ENCODE measurements at places on chromosomes 12 and 14.

GRCh38 chr12:8676651-8677050 is 14.0 kb upstream of the MFAP5 start:
- DNase-seq, result no peak

DNA sequence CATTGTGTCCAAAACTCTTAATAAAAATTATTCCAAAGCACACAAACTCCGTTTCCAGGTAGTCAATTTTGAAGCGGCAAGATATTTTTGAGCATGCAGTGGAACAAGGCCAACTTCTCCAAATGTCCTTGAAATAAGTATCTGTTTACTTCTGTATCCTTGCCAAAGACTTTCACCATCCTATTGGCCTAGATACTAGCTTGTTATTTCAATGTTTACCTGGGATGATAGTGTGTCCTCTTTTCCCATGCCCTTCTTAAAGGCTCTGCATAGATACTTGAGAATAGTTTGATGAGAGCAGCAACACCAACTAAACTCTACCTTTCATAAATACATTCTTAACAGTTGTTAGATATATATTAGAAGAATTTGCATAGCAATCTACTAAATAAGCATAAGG is 160.9 kb downstream of the KCNC2 start:
- no peak for DNase-seq

GRCh38 chr14:73804636-73805035 is 47.0 kb upstream of the PTGR2 start:
- DNase-seq, result no peak

DNA sequence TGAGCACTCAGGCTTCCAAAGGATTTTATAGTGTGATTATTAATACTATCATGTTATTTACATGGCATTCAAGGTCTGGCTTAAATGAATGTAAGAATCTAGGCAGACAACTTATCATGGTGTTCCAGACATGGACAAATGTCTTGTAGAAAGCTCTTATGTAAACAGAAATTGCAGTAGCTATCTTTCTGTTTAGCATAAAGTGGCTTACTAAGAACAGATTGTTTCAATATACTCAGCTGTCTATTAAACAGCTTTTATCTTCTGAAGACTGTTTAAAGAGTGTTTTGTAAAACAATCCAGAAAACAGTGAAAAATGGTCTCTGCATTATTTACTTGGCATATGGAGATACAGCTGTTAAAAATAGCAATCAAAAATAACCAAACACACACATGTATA is 1061.8 kb upstream of the SEL1L start:
- DNase-seq, result no peak

DNA sequence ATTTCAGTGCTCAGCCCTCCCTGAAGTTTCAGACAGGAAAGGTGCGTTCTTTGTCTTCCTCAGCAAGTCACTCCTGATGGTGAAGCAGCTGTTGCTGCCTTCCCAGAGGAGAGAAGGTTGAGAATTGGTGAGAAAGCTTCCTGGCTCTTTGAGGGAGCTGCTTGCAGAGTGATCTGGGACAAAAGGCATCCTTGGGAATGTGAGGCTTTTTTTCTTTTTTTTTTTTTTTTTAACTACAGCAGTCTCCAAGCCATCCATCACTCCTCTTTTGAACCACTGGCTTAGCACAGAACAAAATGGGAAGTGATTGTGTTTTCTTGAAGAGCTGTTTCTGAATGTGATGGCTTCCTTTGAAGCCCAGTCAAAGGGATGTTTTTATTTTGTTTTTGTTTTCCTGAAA is 120.4 kb upstream of the LRIG3 start:
- no peak for DNase-seq

DNA sequence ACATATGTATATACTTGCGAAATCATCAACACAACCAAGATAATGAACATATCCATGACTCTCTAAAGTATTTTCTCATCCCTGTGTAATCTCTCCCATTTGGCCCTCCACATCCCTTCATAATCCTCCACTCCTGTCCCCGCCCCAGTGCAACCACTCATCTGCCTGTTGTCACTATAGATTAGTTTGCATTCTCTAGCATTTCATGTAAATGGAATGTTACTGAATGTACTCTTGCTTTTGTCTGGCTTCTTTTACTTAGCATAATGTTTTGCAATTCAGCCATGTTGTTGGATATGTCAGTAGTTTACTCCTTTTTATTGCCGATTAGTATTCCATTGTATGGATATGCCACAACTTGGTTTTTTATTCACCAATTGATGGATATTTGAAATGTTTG is 99.1 kb downstream of the BICD1 start:
- DNase-seq, result no peak

GRCh38 chr12:69888901-69889300 is 63.9 kb downstream of the MYRFL start:
- DNase-seq, result no peak

- DNase-seq, result no peak
Observed at GRCh38 chr14:105012171-105012985, 8.5 kb downstream of the CDCA4 start.

DNA sequence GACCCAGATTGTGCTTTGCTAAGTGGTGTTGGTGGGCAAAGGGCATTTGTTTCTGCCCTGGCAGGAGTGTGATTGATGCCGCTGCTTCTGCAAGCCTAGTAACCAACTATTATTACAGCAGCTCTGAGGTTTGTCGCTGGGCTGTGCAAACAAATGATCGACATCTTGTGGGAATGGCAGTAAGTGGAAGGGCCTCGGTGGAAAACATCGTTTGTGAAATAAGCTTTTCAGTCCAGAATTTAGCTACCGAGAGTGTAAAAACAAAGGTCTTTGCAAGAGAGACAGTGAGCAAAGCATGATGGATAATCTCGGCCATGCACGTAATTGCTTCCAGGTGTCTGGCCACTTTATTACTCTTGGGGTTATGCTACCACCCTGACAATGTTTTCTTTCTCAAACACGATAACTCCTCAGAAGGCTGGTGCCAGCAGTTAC is 397.7 kb upstream of the PRICKLE1 start:
- DNase-seq, result no peak

GRCh38 chr14:99217066-99217955 is 54.7 kb downstream of the BCL11B start:
- no peak for DNase-seq

- no peak for DNase-seq
Observed at GRCh38 chr12:15280930-15281329, 41.4 kb upstream of the PTPRO start.

DNA sequence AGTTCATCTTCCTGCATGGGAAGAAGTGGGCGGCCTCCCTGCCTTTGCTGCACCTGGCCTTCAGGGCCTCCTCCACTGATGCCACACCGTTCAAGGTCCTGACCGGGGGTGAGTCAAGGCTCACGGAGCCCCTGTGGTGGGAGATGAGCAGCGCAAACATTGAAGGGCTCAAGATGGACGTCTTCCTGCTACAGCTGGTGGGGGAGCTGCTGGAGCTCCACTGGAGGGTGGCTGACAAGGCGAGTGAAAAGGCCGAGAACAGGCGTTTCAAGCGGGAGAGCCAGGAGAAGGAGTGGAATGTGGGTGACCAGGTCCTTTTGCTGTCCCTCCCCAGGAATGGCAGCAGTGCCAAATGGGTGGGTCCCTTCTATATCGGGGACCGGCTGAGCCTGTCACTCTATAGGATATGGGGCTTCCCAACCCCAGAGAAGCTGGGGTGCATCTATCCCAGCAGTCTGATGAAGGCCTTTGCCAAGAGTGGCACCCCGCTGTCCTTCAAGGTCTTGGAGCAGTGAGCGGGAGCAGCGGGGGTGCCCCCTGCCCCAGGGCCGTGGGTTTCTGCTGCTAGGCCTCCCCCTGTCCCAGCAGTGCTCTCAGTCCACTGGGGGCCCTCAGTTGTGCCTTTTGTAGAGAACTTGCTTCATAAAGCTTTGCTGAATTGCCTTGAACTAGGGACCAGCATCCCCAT is 12.4 kb downstream of the CBLN3 start:
- no peak for DNase-seq

DNA sequence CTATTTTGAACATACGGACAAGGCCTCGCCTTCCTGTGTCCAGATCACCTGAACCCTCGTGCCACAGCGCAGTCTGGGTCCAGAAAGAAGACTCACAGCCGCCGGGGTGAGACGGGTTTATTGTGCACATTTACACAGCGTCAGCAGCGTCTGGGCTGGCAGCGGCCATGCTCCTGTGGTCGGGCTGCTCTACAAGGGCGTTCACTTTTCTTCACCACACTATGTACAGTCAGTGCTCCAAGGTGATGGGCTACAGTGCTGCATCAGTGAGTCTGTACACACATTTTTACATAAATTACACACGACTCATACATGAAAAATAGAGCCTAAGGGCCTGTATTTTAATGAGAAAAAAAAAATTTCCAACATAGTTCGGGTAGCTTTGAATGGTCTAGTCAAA is 18.0 kb downstream of the ZFYVE21 start:
- DNase-seq, result no peak

DNA sequence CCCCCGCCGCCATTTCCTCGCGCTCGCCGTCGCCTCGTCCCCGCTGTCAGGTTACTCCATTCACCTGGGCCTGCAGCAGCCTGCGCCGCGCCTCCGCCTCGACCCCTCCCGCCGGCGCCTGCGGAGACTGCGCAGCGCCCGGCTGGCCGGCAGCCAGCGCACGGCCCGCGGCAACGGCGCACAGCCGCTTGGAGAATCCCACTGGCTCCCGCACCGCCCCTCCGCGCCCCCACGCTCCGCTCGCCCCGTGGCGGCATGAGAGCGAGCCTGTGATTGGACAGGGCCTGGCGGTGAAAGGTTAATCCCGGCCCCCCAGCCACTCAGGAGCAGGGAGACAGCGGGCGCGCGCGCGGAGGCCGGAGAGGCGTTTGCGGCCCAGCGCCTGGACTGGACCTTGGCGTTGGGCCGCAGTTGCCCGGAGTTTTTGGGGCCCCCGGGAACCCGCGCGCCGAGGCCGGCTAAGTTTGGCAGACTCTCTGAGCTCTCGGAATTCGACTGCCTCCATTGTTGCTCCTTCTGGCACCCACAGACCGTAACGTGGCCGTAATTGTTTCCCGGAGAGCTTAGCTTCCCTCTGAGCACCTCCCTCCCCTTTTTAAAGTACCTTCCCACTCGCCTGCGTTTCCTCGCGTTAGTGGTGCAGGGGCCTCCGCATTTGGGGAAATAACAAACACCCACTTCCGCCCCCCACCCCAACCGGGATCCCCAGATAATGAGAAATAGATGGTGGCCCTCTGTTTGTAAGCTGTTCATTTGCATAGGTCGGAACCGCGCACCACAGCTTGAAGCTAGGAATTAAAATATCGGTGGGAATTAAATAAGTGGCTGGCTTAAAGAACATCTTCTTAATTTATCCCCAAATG is at the start of gene DICER1:
Gene DICER1 (minus strand): TSS at position 203 of the 863 bp plus-strand sequence. CDS start 24,071 bp downstream, outside the sequence.
- peak; percentile 95 for DNase-seq

DNA sequence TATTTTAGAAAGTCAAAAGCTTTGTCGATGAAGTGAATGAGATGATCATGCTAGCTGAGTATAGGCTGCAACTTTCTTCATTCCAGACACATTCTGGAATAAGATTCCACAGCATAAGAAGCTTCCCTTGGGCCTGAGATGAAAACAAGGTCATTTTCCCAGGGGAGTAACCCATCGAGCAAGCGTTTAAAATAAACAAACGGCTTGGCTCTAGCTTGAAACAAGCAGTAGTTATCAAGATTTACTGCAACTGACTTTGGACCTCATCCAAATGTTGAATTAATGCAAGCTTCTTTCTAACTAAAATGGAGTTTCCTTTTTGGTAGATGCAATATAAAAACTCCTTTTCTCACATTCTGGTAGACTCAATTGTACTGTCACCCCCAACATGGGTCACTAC is 23.0 kb downstream of the KCNJ8 start:
- DNase-seq, result no peak

- DNase-seq, result no peak
Observed at GRCh38 chr12:104935886-104936285, 22.2 kb downstream of the SLC41A2 start.

DNA sequence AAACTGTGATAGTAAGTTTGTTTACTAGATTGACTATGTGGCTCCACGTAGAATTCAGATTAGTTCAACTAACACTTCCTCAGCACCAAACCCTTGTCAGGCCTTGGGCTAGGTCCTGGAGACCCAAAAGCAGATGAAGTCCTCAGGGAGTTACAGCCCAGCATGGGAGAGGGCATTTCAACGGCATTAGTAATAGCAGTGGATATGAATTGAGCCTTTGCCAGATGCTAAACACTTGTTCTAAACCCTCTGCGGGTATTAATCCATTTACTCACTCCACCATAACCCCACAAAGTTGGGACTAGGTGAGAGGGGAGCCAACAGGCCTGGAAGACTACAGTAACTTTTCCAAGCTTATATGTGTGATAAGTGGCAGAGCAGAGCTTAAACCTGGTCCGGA is 714.6 kb downstream of the DIO2 start:
- no peak for DNase-seq

GRCh38 chr14:38770251-38770650 is 332.8 kb downstream of the SEC23A start:
- DNase-seq, result no peak

- DNase-seq, result no peak
Observed at GRCh38 chr12:14340371-14340770, 25.1 kb upstream of the ATF7IP start.

GRCh38 chr12:132137483-132138125 is 6.5 kb downstream of the DDX51 start:
- DNase-seq, result no peak

GRCh38 chr12:47947341-47947740 is 16.1 kb upstream of the TMEM106C start:
- DNase-seq, result no peak

DNA sequence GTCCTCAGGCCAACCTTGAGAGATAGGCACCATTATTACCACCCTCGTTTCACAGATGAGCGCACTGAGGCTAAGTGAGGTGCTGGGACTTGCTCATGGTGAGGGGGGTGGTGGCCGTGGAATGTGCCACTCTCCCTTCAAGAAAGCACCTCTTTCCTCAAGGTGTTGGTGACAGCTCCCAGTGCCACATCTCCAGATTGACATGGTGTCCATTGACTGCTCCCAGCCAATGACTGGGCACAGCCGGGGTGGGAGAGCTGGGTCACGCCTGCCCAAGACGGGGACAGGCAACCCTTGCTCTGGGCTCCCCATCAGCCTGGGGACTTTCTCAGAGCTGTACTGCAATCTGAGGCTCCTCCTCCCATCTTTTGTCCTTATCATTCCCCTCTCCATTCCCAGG is 21.0 kb upstream of the MYL2 start:
- DNase-seq, result no peak

- no peak for DNase-seq
Observed at GRCh38 chr12:122283680-122284079, 17.4 kb upstream of the VPS33A start.

GRCh38 chr14:98198385-98198784 is 1073.6 kb downstream of the BCL11B start:
- DNase-seq, result no peak

DNA sequence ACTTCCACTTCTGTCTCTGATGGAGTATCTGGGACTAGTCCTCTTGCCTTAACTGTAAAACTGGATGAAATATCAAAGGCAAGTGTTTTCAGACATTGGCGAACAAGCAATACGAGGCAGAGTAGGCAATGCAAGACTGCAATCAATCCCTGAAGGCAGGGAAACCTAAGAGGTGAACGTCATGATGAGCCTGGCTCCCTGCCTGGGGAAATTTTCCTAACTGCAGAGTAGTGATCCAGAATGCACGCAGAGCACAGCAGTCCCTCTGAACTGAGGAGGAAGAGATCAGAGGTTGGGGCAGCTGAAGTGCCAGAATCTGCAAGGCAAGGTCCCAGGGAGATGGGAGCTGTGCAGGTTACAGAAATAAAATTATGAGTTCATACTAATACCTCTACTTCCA is 18.5 kb downstream of the BHLHE41 start:
- DNase-seq, result no peak

All from activated T-cell treated with anti-CD3 and anti-CD28 coated beads for 4 hours (primary cell).